ENCODE measurements at places on chromosomes 1 and 21.
A peak's percentile ranks its signal among the peaks of the same experiment; 100 is the strongest.

GRCh38 chr1:51956528-51957509, 33.7 kb downstream of the RAB3B start:
- no peak for DNase-seq

DNA sequence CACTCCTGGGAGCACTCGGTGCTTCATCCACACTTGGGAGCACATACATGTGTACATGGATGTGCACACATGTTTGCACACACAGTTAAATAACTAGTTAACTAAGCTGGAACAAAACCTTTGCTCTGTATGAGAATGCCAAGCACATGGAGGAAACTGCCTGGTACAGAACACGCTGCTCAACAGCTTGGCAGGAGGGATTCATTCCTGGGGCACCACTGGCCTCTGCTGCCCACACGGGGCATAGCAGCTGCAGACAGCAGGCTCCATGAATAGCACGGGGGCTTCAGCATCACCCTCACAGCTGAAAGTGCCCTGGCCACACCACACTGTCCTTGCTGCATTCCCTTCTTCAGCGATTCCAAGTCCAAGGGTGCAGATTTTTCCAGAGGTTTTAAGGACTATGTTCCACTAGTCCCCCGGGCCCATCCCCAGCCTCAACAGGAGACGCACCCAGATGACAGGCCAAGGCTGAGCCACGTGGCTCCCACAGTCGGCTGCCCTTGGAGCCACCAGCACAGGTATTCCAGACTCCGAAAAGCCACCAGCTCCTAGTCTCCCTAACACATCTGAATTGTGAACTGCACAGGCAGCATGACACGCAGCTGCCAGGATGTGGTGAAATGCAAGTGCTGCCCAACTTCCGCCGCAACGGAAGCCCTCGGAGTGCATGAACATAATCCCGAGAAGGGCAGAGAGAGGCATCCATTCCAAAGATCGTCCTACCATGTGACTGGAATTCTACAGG, 16.9 kb downstream of the NPHP4 start:
- DNase-seq: no peak

- no peak for DNase-seq
Observed at GRCh38 chr1:236913371-236914037, 90.7 kb downstream of the MT1HL1 start.

- DNase-seq: peak; percentile 53
Observed at GRCh38 chr1:88935522-88936222, 44.3 kb upstream of the GTF2B start.

DNA sequence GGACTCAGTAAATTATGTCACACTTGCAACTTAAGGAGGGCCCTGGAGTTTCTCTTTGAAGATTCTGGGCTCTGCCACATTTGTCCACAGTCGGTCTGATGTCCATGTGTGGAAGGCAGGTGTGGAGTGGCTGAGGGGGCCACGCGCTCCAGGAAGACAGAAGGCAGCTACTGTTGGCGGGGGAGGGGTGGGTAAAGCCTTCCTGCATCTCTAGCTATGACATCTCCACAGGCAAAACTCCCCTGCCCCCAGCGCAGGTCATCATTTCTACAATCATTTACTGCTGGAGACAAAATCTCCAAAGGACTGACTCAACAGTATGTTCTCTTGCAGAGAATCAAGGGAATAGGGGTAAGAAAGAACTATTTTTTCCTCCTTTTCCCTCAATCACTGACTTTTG, 11.4 kb upstream of the TSPEAR start:
- no peak for DNase-seq

DNA sequence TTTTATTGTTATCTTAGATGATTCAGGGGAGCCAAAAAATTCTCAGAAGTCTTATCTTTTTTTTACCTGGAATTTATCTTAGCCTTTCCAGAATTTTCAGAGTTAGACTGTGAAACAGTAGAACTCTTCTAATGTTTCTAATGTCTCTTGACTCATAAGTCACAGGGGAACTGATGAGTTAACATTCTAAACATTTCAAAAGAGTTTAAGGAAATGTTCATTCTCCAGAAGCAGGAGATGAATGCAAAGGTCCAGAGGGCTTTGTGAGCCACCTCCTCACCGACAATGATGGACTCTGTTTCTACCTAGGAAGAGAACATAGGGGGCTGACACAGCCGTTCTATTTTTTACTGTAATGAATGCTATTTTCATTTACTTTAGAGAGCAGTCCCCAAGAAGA, 157.5 kb downstream of the BRINP2 start:
- no peak for DNase-seq

DNA sequence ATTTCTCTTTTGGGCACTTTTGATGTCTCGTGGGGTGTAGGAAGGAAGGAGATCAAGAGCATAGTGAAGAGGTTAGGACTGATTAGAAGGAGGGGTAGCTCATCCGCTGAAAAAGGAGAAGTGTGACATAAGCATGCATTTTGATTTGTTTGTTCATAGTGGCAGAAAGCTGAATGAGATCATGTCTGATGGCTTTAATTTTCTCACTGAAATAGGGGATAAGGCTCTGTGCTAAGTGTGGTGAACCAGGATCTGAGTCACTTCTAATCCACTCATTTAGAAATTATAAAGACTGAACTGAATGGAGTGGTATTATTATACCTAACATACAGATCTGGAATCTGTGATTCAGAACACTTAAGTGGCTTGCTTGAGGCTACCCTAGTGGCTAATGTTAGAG, 344.5 kb downstream of the PDE4B start:
- DNase-seq: peak; percentile 52

GRCh38 chr1:98277118-98277517, 356.3 kb upstream of the DPYD start:
- no peak for DNase-seq

GRCh38 chr1:231383159-231383860, 38.8 kb downstream of the EGLN1 start:
- DNase-seq: no peak

DNA sequence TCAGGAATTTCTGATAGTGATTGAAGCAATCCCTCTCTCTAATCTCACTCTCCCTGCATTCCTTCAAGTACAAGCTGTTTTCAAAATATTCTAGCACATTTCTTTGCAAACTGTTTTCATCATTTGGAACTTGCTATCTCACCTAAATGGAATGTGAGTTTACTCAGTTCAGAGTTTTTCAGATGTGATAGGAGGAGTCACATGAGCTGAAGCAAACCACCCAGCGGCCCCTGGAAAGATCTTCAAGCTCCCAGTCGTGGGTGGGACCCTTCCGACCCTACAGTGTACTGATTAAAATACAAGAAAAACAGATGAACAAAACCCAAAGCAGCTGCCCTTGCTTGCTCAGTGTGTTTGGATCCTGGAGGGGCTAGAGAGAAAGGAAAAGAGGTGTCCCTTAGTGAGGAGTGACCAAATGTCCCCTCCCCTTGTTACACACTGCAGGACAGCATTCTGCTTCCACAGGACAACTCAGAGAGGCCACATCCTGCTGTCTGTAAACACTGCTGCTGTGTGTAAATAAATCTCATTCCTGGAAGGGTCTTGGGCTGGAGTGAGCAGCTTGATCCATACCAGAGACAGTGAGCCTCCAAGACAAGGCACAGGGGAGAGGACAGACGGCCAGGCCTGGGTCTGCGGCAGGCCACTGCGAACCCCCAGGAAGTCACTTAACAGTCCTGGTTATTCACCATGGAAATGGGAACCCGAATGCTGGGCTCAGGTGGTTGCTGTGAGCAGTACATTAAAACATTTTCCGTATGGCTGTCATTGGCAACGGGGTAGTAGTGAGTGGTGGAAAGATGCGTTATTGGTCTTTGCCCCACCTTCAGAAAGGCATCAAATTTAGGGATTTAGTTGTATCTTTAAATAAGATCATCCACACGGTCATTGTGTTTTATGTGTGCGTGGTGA, 229.2 kb downstream of the RHOU start:
- no peak for DNase-seq

GRCh38 chr1:152811671-152812070, at the start of gene LCE1B:
TSS of gene LCE1B (plus strand) at chr1:152811971. CDS start at chr1:152812447, 476 bp downstream.
- DNase-seq: no peak

GRCh38 chr1:22489823-22490222, 38.2 kb downstream of the ZBTB40 start:
- no peak for DNase-seq

DNA sequence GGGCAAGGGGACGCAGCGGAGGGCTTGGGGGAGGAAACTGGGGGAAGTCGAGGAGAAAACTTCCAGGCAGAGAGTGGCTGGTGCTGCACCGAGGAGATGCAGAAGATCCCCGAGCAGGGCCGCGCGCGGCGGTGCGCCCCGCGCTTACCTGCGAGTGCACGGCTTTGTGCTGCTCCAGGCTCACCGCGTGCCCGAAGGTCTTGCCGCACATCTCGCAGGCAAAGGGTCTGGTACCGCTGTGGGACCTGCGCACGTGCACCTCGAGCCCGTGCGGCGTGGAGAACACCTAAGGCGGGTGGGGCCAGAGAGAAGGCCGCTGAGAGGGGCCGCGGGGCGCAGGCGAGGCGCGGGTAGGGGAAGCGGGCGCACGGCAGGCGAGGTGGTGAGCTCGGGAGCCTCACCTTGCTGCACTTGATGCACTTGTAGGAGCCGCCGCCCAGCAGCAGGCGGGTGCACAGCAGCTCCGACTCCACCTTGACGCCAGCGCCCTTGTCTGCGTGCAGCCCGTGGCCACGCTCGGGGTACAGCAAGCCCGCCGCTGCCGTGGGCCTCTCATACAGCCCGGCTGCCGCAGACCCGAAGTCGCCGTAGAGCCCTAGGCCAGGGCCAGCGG, 6.4 kb downstream of the GFI1 start:
- no peak for DNase-seq

DNA sequence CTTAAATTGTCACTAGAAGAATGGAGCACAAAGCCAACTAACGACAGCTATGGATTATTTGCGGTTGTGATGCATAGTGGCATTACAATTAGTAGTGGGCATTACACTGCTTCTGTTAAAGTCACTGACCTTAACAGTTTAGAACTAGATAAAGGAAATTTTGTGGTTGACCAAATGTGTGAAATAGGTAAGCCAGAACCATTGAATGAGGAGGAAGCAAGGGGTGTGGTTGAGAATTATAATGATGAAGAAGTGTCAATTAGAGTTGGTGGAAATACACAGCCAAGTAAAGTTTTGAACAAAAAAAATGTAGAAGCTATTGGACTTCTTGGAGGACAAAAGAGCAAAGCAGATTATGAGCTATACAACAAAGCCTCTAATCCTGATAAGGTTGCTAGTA, 13.5 kb downstream of the USP1 start:
- no peak for DNase-seq

DNA sequence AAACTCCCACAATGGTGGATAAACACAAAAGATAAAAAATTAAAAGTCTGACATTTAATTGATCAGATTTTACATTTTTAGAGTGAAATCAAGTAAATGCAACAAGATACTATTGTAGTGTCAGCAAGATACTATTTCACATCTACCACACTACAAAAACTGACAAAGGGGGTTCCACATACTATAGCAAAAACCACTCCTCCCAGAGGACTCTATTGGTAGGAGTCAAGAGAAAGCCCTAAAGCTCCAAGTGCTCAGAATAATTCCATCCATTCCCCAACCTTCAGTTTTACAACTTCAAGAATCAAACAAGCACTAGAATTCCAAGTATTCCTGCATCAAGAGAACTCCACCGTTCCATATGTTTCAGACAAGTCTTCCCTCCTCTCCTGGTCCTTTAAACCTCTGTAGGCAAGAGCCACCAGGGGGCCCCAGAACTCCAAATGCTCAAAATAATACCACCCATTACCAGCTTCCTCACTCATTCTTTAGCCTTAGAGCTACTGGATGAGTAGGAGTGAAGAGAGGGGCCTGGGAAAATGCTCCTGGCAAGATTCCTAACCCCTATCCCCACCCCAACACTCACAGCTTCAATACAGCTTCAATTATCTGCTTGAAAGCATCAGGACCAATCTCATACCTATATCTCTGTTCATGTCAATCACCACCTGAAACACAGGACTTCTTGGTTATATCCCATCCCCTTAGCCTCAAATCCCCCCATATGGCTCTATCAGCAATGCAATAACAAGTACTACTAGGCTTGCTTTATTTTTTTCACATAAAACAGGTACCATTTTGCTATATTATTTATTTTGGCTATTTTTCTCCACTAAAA, 9.9 kb downstream of the TOR1AIP2 start:
- peak; percentile 17 for DNase-seq

GRCh38 chr21:16580661-16581060, 850.9 kb downstream of the USP25 start:
- no peak for DNase-seq

DNA sequence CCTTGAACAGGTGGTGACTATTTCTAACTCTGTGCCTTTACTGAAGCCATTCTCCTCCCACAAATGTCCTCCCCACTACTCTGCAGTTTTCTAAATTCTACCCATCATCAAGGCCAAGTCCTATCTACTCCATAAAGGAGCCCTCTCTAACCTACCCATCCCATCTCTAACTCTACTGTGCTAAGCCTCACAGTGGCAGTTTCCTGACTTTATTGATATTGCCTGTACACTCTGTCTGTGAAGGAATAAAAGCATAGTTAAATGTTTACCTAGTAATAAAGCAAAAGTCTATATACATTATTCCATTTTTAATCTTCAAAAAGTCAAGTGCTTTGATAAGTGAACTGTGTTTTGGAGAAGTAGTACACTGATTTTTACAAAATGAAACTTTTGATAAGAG, 178.4 kb upstream of the HMCN1 start:
- DNase-seq: no peak

DNA sequence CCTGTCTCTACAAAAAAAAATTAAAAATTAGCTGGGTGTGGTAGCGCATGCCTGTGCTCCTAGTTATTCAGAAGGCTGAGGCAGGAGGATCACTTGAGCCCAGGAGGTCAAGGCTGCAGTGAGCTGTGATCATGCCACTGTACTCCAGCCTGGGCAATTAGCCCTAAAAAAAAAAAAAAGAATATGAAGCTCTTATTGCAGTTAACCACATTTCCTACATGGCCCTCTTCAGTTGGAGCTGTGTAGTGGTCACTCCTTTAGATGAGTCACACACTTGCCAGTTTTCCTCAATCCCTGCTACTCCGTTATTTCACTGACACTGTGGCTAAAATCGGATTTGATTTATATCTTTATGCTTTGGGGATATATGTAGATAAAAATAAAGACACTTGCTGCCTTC, 11.8 kb downstream of the NFYC start:
- no peak for DNase-seq

GRCh38 chr1:67005068-67005467, 48.9 kb downstream of the SLC35D1 start:
- DNase-seq: no peak

GRCh38 chr1:198638894-198639635, at the start of gene PTPRC:
TSS of gene PTPRC (plus strand) at chr1:198639040. CDS start at chr1:198639269, 229 bp downstream.
- peak; percentile 82 for DNase-seq

- no peak for DNase-seq
Observed at GRCh38 chr1:41285818-41286217, 43.7 kb upstream of the SCMH1 start.

- no peak for DNase-seq
Observed at GRCh38 chr21:45401916-45402900, 2.8 kb upstream of the COL18A1 start.

GRCh38 chr1:153778824-153779519, 3.8 kb downstream of the SLC27A3 start:
- DNase-seq: no peak
